ENCODE measurements at places on chromosomes 12 and 14. TPM values are rescaled to one million over a fixed set of nuclear protein-coding genes. Genes with fewer than 3 reads are reported as not detected.
A peak's percentile ranks its signal among the peaks of the same experiment; 100 is the strongest.

GRCh38 chr12:62955678-62956077, 20.7 kb upstream of the PPM1H start:
- DNase-seq = no peak

DNA sequence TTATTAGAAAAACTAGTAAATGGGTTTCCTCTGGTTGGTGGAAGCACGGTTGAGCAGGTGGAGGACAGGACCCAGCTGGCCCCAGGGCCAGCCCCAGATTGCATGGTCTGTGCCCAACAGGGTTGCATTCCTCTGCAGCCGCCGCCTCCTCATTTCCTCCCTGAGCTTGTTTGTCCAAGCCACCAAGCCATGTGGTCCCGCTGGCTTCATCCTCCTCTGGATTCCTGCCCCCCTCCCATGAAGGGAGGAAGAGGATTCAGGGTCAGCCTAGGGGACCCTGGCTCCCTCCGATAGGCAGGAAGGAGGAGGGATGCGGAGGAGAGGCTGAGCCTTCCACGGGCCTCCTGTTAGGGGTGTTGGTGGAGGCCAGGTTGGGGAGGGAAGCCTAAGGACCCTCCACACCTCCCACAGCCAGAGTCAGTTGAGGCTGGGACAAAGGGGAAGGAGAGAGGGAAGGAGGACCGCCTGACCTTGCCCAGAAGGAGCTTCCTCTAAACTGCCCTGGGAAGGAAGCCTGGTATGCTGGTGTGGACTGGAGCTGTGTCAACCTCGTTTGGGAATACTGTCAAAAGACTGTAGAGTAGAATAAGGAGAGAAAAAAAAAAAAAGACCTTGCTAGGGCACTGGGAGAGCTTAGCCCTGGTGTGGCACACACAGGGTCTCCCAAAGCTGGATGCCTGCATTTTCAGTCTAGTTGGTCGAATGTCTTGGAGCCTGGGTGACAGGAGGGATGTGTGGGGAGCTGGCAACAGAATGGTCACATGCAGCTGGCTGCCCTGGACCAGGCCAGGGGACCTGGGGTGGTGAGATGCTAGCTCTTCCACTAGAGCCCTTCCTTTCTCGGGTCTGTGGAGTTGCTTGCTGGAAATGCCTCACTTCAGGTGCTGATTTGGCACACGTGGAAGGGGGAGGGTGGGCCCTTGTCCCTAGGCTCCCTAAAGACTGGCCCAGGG, 42.4 kb downstream of the PLEKHG3 start:
- no peak for DNase-seq

- no peak for DNase-seq
Observed at GRCh38 chr12:5437589-5437988, 5.7 kb downstream of the NTF3 start.

GRCh38 chr12:111409780-111410430, 4.2 kb downstream of the SH2B3 start:
- DNase-seq = peak; percentile 88

DNA sequence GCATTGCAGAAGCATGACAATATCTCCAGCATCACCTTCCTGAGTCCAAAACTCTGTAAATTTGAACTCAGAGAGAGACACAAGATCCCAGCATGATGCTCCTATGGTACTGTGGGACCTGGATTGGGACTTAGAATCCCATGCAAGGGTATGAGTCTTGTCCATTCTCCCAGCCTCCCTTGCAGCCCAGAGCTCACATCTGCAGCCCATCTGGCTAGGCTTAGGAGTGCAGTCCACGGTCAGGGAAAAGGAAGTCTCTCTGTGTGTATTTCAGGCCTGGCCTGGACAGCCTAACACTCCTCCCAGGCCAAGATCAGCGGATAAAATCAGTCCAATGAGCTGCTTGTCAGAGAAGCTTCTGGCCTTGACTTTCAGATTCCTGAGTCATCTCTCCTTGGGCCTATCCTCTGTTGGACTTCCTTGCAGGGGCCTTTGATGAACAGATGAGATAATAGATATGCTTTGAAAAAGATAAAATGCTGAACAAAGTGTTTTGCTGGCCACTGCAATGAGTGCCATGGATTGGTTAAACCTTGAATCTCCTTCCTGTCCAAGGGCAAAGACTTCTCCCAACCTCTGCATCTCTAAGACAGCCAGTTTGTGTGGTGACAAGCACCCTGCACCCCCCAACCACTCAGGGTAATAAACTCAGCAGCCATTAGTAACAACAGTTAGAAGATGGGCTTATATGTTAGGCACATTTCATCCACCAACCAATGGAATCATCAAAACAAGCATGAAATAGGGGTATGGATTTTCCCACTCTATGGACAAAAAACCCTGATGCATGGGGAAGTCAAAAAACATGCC, 412.8 kb upstream of the TBX3 start:
- DNase-seq = no peak

DNA sequence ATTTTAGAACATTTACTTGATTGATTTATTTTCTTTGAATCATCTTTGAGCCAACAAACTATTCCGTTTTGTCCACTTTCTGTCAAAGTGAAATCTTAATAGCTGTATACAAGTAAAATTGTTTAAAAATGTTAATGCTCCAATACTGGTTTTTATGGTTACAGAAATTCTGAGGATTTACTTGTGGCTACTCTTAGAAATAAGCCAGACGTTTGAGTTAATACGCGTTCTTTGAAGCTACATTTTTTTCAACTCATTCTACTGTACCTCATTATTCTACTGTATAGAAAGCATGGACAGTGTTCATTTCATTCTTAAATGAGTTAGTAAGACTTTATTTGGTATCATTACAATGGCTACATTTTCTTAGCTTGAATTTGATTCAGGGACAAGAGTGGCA, 996.2 kb upstream of the FLRT2 start:
- no peak for DNase-seq

- no peak for DNase-seq
Observed at GRCh38 chr12:58681730-58682129, 238.6 kb downstream of the LRIG3 start.

DNA sequence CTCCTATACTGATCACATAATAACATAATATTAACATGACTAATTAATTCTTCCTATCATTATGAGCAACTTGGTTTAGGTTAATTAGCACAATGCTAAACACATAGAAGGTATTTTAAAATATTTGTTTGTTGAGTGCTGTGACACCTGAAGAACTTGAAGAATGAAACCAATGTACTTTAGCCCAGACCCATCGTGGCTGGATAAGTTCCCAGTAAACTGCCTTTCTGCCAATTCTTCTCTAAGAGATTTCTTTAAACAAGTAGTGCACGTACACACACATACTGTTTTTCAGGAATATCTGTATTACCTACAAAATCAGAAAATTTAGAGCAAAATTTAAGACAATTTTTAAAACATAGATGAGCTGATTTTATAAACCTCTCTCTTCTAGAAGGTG, 207.4 kb upstream of the SSTR1 start:
- no peak for DNase-seq

DNA sequence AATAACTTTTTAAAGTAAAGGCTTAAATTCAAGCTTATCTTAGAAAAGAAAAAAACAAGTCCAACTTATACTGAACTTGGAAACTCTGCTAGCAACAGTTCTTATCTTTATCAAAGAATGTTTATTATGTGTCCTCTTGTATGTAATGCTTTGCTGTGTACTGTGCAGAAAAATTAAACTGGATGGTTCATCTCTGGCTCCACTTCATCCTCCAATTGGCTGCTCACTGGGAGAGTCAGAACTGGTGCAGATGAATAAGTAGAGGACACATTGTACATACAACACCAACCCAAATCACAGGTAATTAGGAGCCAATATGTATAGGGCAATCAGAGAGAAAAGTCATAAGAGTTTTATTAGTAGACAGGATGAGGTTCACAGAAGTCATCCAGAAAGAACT, 123.6 kb upstream of the NAP1L1 start:
- DNase-seq = no peak

DNA sequence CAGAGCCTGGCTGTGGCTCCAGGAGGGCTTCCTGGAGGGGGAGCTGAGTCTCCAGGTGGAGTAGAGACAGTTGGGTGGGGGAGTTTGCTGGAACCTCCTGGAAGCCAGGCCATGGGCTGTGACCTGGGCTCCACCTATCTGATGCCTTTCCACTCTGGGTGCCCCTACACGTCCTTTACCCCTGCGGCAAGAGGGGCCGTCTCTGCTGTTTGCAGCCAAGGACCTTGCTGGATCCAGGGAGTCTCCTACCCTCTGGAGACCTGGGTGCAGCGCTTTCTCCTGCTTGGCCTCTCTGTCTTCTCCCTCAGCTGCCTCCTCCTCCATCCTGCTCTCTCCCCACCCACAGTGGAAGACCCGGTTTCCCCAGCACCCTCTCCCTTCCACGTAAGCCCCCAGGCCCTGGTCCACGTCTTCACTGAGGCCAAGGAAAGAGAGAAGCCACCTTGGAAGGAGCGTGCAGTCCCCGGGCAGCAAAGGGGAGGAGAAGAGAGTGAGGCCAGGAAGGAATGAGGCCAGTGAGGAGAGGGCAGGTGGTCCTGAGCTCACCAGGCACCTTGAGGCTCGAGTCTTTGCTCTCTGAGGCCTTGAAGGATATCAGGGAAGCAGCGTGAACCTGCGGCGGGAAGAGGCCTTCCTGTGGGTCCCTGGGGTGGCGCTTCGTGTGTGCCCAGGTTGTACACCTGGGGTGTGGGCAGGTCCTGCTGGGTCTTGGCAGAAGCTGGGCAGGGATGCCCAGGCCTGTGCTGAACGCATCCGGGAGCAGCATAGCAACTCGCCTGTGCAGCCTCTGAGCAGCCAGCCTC, 294.3 kb upstream of the RTL1 start:
- DNase-seq = peak; percentile 73

GRCh38 chr12:101802486-101802885, 28.3 kb downstream of the GNPTAB start:
- DNase-seq = no peak

- no peak for DNase-seq
Observed at GRCh38 chr12:130145731-130146130, 16.5 kb upstream of the FZD10 start.

- no peak for DNase-seq
Observed at GRCh38 chr12:42779186-42779859, 189.8 kb upstream of the PRICKLE1 start.

Gene CCDC88C
- 1.1 TPM for total RNA-seq
